Neural progenitor cell (in vitro differentiated cells): ENCODE measurements at places on chromosomes 11 and 22. TPM values are rescaled to one million over a fixed set of nuclear protein-coding genes. Genes with fewer than 3 reads are reported as not detected.
A peak's percentile ranks its signal among the peaks of the same experiment; 100 is the strongest.

Gene OR4C12
- not detected in 2 replicates for total RNA-seq

Gene SAA1
- total RNA-seq: not detected in 2 replicates

Gene PLXNB2
- 32.4 and 94.1 TPM in 2 replicates for total RNA-seq

DNA sequence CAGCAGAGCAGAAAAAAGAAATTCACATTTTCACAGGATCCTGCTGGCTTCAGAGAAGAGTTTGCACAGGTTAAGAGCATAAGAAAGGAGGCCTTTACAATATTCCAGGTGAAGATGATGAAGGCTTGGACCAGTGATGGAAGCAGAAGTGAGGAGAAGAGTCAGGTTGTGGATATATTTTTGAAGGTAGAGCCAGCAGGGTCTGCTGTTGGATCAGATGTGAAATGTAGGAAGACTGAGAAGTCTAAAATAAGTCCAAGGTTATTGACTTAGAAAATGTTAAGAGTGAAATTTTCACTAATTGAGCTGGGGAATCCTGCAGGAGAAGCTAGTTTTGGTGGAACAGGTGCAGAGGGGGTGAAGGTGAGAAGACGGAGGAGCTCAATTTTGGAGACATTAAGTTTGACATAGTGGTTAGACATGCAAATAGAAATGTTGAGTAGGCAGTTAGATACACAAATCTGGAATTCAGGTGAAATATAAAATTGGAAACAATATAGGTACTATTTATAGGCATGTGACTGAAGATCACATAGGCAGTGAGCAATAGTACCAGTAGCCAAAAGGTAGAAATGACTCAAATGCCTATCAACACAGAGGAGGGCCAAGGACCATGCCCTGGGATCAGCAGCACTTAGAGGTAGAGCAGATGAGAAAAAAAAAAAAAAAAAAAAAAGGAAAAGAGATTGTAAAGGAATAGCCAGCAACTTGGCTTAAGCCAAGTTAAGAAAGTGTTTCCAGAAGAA, 252.0 kb downstream of the AASDHPPT start:
- no peak overlapping the region for H3K27ac ChIP-seq
- H3K27me3 ChIP-seq: no peaks in the 10 kb centered on the region
- no peaks in the 10 kb centered on the region for H3K4me1 ChIP-seq
- no peaks in the 10 kb centered on the region for H3K36me3 ChIP-seq
- no peak for DNase-seq

GRCh38 chr11:8577791-8578581, 16.0 kb downstream of the STK33 start:
- no peak for DNase-seq
- H3K27me3 ChIP-seq: no peaks in the 10 kb centered on the region
- no peak overlapping the region for H3K27ac ChIP-seq
- no peaks in the 10 kb centered on the region for H3K4me1 ChIP-seq
- H3K4me3 ChIP-seq: no peak overlapping the region
- H3K36me3 ChIP-seq: peaks cover 9% of the 10 kb centered on the region

Gene OR52I1
- not detected in 2 replicates for total RNA-seq

GRCh38 chr22:30228509-30229359, 17.8 kb downstream of the LIF start:
- no peak overlapping the region for H3K4me3 ChIP-seq
- no peak for DNase-seq
- H3K27me3 ChIP-seq: no peaks in the 10 kb centered on the region
- no peaks in the 10 kb centered on the region for H3K36me3 ChIP-seq
- no peaks in the 10 kb centered on the region for H3K4me1 ChIP-seq

- peak; percentile 76 for DNase-seq
- H3K27ac ChIP-seq: no peak overlapping the region
- peaks cover 6% of the 10 kb centered on the region for H3K4me1 ChIP-seq
- peak overlapping the region; percentile 11 for H3K4me3 ChIP-seq
- no peaks in the 10 kb centered on the region for H3K36me3 ChIP-seq
Observed at GRCh38 chr22:32202539-32203180, 2.2 kb downstream of the RFPL2 start.
